ENCODE measurements at places on chromosomes 16 and 17. TPM values are rescaled to one million over a fixed set of nuclear protein-coding genes. Genes with fewer than 3 reads are reported as not detected.

GRCh38 chr17:81918832-81919545 lies 1.0 kb upstream of the SIRT7 start:
- DNase-seq = no peak

- DNase-seq = no peak
These were observed 219.8 kb downstream of the STX8 start for GRCh38 chr17:9355846-9356245.

GRCh38 chr17:3710951-3711383 lies 12.7 kb upstream of the HASPIN start:
- no peak for DNase-seq

GRCh38 chr17:28295677-28296578 lies 23.1 kb upstream of the TMEM97 start:
- DNase-seq = no peak

GRCh38 chr17:74520790-74521480 lies 10.3 kb downstream of the CD300LB start:
- no peak for DNase-seq

DNA sequence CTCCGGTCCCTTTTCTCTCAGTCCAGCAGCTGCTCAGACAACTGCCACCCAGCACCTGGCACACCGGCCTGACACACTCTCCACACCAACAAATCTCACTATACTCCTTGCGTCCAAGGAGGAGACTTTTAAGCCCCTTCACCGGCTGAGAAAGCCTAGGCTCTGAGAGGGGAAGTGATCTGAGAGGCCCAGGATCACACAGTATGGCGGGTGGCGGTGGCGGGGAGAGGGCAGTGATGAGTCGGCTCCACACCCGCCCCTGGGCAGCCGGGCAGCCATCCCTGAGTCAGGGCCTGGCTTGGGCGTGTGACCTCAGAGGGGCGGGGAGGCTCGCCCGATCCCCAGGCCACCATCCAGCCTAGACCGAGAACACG lies 569 bp downstream of the FLII start:
- peak; percentile 93 for DNase-seq

GRCh38 chr17:21167303-21167702 lies 40.5 kb downstream of the DHRS7B start:
- DNase-seq = no peak

- no peak for DNase-seq
These were observed 221.7 kb downstream of the NTN1 start for GRCh38 chr17:9242983-9243382.

GRCh38 chr16:85473909-85474620 lies 139.1 kb upstream of the GSE1 start:
- DNase-seq = no peak

GRCh38 chr16:28587386-28587785 lies 9.5 kb downstream of the SULT1A2 start:
- DNase-seq = no peak

GRCh38 chr17:61408151-61409041 lies 8.8 kb downstream of the TBX2 start:
- DNase-seq = no peak

GRCh38 chr16:69423189-69423588 lies 1.2 kb upstream of the CYB5B start:
- no peak for DNase-seq

DNA sequence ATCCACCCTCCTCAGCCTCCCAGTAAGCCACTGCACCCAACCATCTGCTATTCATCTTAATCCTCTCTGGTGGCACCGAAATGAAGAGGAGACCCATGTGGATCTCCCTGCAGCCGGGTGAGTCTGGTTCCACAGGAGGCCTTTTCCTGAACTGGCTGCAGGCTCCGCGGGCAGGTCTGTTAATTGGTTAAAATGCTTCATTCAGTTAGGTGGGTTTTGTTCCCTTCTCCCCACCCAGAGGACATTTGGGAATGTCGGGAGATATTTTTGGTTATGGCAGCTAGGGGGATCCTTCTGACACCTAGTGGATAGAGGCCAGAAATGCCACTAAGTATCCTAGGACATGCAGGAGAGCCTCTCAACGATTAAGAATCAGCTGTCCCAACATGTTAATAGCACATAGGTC lies 16.7 kb downstream of the C16orf54 start:
- no peak for DNase-seq

DNA sequence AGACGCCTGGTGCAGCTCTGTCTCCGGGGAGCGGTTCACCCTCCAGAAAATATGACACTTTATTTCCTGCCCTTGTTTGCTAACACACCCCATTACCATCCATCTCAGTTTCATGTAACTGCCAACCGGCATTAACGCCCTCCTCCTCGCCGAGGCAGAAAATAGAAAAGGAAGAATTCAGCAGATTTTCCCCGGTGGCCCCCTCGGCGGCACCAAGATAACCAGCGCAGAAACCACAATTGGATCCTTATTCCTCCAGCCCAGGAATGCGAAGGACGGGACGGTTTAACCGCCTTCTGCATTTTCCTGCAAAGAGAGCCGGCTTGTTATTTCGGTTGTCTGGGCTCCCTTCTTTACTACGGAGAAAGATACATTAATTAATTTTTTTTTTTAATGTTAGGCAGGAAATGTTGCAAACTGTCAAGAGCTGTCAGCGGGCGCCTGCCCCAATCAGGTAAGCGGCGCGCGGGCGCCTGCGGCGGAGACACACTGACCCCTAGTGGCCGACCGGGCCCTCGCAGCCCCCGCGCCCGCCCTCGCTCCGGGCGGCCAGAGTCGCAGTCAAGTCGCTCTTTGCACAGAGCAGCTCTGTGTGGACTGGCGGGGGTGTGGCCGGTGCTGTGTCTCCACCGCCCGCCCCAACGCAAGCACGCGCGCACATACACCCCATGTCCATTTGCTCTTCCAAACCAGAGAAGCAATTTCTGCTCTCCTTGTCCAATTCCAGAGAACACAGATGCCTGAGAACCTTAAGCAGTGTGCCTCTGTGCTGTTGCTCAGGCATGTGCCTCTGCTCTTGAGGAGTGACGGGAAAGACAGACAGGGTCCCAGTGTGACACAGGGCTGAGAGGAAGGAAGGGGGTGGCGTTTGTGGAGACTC lies 53.6 kb downstream of the C17orf67 start:
- DNase-seq = peak; percentile 93

- no peak for DNase-seq
These were observed 8.2 kb downstream of the VPS4A start for GRCh38 chr16:69319381-69319780.

DNA sequence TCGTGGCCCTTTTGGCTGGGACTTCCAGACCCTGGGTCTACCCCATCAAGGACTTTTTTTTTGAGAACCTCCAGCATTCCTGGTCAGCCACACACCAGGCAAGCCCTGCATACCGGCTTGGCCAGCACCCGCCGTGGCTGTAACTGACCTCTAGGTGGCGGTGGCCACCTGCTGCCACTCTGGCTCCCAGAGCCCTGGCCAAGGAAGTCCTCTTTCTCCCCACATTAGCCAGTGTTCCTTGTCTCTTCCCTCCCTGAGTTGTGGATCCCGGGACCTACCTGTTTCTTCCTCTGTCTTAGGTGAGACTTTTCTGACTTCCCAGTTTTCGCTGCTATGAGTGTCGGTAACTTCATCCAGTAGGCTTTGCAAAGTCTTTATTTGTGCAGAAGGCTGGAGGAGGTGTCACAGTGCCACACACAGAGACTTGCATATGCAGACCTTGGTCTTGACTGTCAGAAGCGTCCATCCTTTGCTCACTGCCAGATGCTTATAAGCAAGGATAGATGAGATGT lies 348.3 kb downstream of the CPPED1 start:
- DNase-seq = peak; percentile 90

DNA sequence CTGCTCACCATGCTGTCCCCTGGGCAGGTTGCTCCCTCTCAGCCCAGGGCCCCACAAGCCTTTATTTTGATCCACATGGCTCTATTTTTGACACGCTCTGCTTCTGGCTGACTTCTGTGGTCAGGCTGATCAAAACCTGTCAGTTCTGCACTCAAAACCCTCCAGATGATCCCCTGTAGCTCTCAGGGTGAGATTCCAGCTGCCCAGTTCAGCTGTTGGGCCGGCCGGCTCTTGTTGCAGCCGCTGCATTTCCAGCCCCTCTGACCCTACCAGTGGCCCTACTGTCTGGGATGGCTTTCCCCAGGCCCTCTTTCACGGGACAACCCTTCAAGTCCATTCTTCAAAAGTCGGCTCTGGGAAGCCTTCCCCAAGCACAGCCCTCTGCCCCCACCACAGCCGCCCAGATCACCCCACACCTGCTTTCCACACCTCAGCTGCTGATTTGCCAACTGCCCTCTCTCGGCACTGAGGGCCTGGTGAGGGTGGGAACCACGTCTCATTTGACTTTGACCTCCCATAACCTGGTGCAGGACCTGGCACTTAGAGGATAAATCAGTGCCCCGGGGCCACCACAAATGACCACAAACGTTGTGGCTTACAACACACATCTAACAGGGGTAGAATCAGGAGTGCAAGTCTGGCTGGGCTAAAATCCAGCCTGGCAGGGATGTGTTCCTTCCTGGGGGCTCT lies 16.3 kb upstream of the CACNG4 start:
- no peak for DNase-seq

DNA sequence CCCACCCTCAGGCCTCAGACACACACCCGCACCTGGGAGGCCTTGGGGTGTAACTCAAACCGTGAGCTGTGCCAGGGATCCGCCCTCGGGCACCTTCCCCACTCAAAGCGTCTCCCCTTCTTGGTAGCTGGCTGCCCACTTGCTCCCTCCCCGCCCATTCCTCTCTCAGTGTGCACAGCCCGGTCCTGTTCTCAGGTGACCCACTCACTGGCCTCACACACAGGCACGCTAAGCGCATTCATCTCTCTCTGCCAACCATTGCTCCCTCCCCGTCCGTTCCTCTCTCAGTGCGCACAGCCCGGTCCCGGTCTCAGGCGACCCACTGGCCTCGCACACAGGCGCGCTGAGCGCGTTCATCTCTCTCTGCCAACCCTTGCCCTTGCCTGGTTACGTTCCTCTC lies 20.8 kb downstream of the WDR45B start:
- no peak for DNase-seq

DNA sequence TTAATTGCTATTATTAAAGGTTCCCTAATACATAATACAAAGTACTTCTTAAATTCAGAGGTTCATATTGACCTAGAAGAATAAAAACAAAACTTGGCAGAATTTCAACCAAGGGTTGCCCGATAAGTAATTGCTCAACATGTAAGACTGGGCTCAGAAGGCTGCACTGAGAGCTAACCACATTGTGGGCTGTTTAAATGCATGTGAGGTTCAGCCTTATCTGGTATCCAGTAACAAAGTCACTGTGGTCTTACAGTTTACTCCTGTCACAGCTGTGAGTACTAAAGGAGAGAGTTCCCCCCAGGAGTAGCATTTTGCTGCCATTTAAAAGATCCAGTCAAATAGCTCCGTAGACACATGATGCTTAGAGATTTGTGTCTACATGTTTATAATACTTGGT lies 1.6 kb upstream of the DHRS11 start:
- no peak for DNase-seq

- no peak for DNase-seq
These were observed 63.2 kb upstream of the TRAP1 start for GRCh38 chr16:3780570-3780969.

GRCh38 chr17:49952209-49952911 lies 16.6 kb upstream of the DLX4 start:
- peak; percentile 85 for DNase-seq

GRCh38 chr17:34357398-34357797 lies 1.1 kb downstream of the CCL13 start:
- no peak for DNase-seq

SLC5A11 gene
- total RNA-seq = not detected

C16orf46 gene
- total RNA-seq = 0.62 TPM

TXNL4B gene
- total RNA-seq = 7.7 TPM

SULT1A2 gene
- 1.8 TPM for total RNA-seq

RNF227 gene
- total RNA-seq = 0.70 TPM

ZNF423 gene
- total RNA-seq = 8.8 TPM

PPP1R27 gene
- total RNA-seq = not detected

All from Right ventricle myocardium inferior (tissue), 1 donor.